ENCODE measurements at places on chromosomes 5 and 9.

DNA sequence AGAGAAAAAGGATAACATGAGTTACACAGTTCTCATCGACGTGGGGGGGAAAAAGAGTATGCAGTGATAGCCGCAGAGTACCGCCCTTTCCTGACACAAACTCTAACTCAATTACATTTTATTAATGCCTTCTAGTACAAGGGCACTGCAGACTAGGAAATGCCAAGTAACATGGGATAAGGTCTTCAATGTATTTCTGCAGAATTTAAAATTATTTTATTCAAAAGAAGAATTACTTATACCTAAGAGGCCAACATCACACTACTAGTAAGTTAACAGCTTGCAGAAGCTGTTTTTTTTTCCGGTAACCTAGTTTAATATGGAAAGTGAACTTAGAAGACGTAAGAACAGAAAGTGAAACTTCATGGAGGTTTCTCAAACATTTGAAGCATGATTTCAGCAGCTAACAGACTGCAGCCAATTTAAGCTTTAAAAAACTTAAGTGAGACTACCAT, 3.9 kb downstream of the SETX start:
- peak; percentile 67 for DNase-seq

DNA sequence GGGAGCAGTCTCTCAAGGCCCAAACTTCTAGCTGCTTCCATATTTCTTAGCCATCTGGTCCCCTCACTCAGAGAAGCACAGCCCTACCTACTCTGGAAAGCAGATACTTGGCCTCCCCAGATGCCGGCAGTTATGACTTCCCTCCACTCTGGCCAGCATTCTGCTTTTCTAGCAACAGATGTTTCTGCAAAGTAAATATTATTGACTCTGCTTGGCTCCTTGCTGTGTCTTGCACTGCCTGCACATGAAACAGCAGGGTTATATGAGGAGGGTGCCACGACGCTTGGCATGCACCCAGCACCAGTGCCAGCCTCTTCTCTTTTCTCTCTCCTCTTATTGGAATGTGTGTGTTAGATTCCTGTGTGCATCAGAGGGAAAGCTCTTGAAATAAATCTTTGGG, 99.7 kb downstream of the ARHGAP26 start:
- DNase-seq = no peak

DNA sequence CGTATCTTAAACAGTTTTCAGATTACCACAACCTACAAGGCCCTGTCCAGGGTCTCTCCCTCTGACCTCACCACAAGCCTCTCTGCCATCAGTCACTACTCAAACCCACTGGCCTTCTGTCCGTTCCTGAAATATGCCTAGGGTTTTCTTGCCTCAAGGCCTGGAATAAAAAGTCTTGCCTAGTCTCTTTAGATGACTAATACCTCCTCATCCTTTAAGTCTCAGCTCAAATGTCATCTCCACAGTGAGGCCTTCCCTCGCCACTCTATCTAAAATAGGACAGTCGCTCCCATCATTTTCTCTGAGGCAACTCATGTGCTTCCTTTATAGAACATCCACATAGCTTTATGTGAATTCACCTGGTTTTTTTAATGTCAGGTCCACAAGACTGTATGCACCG, 5.2 kb downstream of the DENND1A start:
- DNase-seq = no peak

- DNase-seq = no peak
Measured at GRCh38 chr5:180059326-180059725, 12.2 kb downstream of the RNF130 start.

All from GM10248 (cell line).